NCI-H69 (cell line): ENCODE measurements at places on chromosomes 13 and 19.

- no peak for DNase-seq
Observed at GRCh38 chr13:109241160-109241559, 545.2 kb downstream of the IRS2 start.

DNA sequence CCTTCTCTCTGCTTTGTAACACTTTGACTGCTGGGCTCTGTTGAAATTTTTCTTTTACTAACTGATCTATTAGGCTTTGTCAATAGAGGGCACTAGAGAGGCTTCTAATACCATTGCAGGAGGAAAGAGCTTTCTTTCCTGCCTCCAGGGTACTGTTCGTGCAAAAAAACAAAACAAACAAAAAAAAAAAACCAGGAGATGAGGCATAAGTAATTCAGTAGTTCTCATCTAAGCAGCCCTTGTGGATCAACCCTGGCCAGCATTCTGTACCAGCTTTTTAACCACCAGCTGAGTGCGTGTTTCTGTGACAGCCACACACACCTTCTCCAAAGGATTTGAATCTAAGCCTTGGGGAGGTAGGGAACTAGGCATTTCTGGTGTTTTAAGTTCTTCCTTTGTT, 1707.6 kb upstream of the SLC10A2 start:
- DNase-seq: peak; percentile 26

GRCh38 chr13:46531953-46532352, 21.0 kb upstream of the LRCH1 start:
- no peak for DNase-seq

DNA sequence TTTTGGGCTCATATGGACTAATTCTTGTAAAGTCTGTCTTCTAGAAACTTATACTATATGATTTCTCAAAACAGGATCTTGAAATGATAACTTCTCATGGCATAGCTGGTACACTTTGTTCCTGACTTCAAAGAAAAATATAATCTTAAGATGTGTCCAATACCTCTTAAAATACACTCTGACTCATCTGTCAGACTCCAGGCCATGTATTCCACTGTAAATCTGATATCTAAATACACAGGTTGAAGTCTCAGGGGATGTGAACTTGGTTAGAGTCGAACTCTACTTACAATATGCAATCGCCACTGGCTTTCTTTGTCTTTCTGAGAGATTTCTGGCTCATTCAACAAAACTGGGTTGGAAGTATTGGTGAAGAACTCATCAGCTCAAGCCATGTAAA, 99.8 kb downstream of the LACC1 start:
- peak; percentile 7 for DNase-seq

- peak; percentile 60 for DNase-seq
Observed at GRCh38 chr13:36819739-36820090, 693 bp downstream of the RFXAP start.

DNA sequence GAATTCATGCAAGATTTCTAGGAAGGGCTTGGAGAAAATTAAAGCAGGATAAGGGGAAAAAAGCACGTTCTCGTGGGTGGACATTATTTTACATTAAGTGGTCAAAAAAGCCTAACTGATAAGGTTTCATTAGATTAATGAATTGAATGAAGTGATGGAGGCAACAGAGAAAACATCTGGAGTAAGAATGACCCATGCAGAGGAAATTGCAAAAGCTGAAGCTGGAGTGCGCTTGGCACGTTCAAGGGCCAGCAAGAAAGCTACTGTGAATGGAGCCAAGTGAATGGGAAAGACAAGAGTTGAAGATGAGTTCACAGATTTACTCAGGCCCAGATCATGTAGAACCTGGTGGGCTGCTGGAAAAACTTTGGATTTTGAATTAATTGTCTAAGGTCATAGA, 777.9 kb downstream of the DACH1 start:
- no peak for DNase-seq

GRCh38 chr13:101303521-101303920, 112.8 kb downstream of the NALCN start:
- no peak for DNase-seq

- DNase-seq: no peak
Observed at GRCh38 chr13:99214232-99214631, 13.6 kb downstream of the UBAC2 start.

- DNase-seq: no peak
Observed at GRCh38 chr19:6864325-6864940, 22.9 kb upstream of the ADGRE1 start.

DNA sequence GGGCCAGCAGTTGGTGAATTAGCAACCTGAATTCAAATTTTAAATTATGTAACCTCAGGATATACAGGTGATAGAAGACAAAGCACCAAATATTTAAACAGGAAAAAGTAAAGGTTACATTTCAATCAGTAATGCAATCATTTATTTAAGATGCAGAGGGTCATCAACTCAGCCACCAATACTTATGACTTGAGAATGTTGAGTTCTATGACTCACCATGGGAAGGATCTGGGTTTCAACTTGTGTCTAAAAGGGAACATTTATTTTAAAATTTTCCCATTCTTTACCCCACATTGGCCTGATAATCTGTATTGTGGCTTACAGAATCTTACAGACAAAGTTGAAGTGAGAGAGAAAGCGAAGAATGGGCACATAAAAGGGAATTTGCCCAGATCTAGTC, 418.0 kb downstream of the NDFIP2 start:
- DNase-seq: no peak

DNA sequence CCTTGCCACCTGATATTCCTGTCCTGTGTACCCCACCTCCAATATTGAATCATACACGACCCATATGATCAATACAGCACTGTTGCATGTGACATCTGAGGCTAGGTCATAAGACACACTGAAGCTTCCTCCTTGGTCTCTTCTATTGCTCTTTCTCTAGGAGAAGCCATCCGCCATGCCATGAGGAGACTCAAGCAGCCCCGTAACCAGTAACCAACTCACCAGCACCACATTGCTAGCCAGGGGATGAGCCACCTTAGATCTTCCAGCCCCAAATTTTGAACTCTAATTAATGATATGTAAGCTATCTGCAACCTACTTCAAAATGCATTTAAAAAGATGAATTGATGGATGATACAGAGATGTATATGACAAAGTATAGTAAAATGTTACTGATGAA, 28.6 kb downstream of the ZNF557 start:
- no peak for DNase-seq

- DNase-seq: no peak
Observed at GRCh38 chr13:44686531-44686934, 110.4 kb upstream of the TSC22D1 start.

DNA sequence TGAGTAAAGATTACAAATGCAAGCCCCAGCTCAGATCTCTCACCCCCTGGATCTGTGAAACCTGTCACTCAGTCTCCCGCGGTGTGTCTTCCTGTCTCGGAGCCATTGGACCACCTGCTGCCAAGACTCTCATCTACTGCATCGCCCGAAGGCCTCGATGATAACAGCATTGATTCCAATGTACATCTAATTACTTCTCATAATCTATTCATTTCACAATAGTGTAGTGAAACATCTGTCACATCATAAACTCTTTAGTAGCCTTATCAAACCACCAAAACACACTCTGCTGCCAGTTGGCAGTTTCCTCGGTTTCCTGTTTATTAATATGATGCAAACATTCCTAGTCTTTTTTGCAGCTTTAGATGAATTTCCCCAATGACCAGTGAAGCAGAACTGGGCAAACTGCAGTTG, 220.3 kb downstream of the POU4F1 start:
- DNase-seq: peak; percentile 7
